ENCODE measurements at places on chromosomes 6 and 20. TPM values are rescaled to one million over a fixed set of nuclear protein-coding genes. Genes with fewer than 3 reads are reported as not detected.

PCIF1 gene
- 39.5 TPM for total RNA-seq

MCHR2 gene
- total RNA-seq: not detected

LRRC1 gene
- 2.9 TPM for total RNA-seq

CD24 gene
- 0.30 TPM for total RNA-seq

IRAK1BP1 gene
- 2.4 TPM for total RNA-seq

FLOT1 gene
- total RNA-seq: 162 TPM

DNA sequence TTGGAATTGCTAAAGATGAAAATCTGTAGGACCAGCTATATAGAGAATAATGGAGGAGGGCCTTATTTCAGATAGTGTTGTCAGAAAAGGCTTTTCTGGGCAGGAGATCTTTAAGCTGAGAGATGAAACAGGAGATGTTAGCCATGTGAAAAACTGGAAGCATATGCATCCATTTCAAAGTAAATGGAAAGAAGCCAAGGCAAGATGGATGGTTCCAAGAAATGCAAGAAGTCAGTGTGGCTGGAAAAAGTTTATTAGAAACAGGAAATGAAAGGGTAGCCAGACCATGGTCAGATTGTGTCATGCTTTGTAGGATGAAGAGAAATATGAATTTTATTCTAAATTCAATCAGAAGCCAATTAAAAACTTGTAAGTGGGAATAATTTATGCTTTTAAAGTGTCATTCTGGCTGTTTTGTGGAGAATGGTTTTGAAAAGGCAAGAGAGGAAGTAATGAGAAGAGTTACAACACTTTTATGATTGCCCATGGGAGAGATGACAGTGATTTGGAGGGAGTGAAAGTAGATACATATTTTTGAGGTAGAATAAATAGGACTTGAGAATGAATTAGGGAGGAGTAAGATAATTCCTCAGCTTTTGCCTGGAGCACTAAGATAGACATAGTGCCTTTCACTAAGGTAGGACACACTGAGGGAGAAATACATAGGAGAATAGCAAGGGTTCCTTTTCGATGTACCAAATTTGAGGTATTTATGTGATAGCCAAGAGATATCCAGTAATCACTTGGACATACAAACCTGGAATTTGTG, 620.1 kb downstream of the HTR1B start:
- no peak for DNase-seq
- no peak overlapping the region for H3K27ac ChIP-seq
- no peaks in the 10 kb centered on the region for H3K27me3 ChIP-seq
- no peaks in the 10 kb centered on the region for H3K36me3 ChIP-seq
- no peak overlapping the region for H3K4me3 ChIP-seq

DNA sequence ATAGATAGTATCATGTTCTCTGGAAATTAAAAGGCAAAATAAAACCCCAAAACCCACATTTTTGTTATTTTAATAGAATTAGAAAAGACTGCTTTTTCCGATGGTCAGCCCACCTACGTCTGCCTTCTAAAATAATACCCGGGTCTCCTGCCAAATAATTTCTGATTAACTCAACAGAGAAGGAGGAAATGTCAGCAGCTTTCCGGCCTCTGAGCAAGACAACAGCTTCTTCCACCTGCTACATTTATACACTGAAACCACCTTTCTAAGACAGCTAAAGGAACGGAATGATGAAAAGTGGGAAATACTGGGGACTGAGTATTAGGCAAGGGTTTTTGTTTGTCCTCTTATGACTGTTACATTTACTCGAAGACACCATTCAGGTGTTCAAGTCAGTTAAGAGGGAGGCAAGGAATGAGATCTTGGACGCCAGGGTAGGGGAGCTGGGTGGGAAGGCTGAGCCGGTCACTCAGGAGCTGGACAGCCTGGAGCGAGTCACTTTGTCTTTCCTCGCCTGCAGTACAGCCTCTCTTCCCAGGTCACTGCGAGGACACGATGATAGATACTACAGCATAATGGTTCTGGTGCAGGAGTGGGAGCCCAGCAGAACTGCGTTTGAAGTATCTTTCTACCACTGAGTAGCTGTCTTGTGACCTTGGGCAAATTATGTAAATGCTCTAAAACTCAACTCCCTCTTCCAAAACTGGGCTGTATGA, 96.3 kb upstream of the QKI start:
- H3K4me3 ChIP-seq: no peak overlapping the region
- no peak for DNase-seq
- no peaks in the 10 kb centered on the region for H3K36me3 ChIP-seq
- H3K27me3 ChIP-seq: peaks cover 6% of the 10 kb centered on the region

GRCh38 chr6:3800850-3801591, 48.2 kb upstream of the FAM50B start:
- H3K36me3 ChIP-seq: no peaks in the 10 kb centered on the region
- H3K4me1 ChIP-seq: no peaks in the 10 kb centered on the region
- no peaks in the 10 kb centered on the region for H3K27me3 ChIP-seq
- no peak overlapping the region for H3K27ac ChIP-seq

GRCh38 chr6:128039543-128039942, 138.7 kb upstream of the THEMIS start:
- no peaks in the 10 kb centered on the region for H3K27me3 ChIP-seq
- no peaks in the 10 kb centered on the region for H3K4me1 ChIP-seq
- no peak overlapping the region for H3K27ac ChIP-seq
- H3K4me3 ChIP-seq: no peak overlapping the region
- no peaks in the 10 kb centered on the region for H3K36me3 ChIP-seq

DNA sequence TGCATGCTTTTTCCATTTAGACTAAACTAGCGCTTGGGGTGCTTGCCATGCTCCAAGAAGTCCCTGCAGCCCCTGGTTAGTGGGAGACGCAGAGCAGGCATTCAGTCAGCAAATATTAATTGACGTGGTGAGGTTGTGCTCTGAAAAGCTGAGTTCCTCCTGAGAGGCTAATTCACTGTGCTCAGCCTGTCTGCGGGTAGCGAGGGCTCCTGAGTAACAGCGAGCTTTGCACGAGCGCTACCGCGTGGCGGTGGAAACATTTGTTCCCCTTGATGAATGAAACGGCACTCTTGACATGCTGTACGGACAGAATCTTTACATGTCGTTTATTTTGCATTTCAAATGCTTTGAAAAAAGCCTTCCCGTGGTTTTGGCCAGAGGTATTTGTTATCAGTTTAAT, 170.6 kb upstream of the AGPAT4 start:
- H3K27me3 ChIP-seq: peaks cover 3% of the 10 kb centered on the region
- peaks cover 4% of the 10 kb centered on the region for H3K4me1 ChIP-seq
- no peak overlapping the region for H3K27ac ChIP-seq
- H3K4me3 ChIP-seq: no peak overlapping the region
- H3K36me3 ChIP-seq: no peaks in the 10 kb centered on the region

GRCh38 chr20:24469116-24469893, at the start of gene SYNDIG1:
SYNDIG1 (plus strand) TSS chr20:24469629; CDS start chr20:24543098, 73,469 bp downstream.
- H3K27ac ChIP-seq: no peak within 1 kb of the TSS
- H3K27me3 ChIP-seq: peaks cover 48% of the 10 kb centered on the region
- DNase-seq: no peak
- H3K4me1 ChIP-seq: peaks cover 14% of the 10 kb centered on the region
- no peaks in the 10 kb centered on the region for H3K36me3 ChIP-seq

GRCh38 chr6:15017261-15017660, 228.6 kb upstream of the JARID2 start:
- no peak overlapping the region for H3K27ac ChIP-seq
- no peak overlapping the region for H3K4me3 ChIP-seq
- no peaks in the 10 kb centered on the region for H3K36me3 ChIP-seq
- peaks cover 12% of the 10 kb centered on the region for H3K27me3 ChIP-seq
- peak; percentile 28 for DNase-seq

DNA sequence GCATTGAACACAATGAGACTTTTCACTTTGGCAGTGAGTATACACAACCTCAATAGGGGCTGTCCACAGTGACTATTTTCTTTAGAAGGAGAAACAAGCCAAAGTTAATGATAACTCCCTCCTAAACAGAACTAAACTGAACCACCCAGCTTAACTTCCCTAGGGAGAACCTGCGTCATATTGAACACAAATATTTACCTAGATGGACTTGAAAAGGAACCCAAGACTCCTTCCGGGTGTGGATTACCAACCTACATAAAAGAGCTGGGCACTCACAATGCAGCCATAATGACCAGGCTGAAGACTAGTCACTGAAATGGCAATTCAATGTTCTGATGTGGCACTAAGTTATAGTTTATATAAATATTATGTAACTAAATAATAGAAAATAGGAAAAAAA, 160.6 kb downstream of the IBTK start:
- no peak for DNase-seq
- H3K27me3 ChIP-seq: no peaks in the 10 kb centered on the region
- no peaks in the 10 kb centered on the region for H3K36me3 ChIP-seq
- no peaks in the 10 kb centered on the region for H3K4me1 ChIP-seq
- H3K27ac ChIP-seq: no peak overlapping the region
- no peak overlapping the region for H3K4me3 ChIP-seq

- H3K27me3 ChIP-seq: peaks cover 12% of the 10 kb centered on the region
- DNase-seq: no peak
- no peak overlapping the region for H3K4me3 ChIP-seq
- no peak overlapping the region for H3K27ac ChIP-seq
- H3K4me1 ChIP-seq: peaks cover 23% of the 10 kb centered on the region
Measured at GRCh38 chr6:146911635-146912215, 292.5 kb upstream of the STXBP5 start.

DNA sequence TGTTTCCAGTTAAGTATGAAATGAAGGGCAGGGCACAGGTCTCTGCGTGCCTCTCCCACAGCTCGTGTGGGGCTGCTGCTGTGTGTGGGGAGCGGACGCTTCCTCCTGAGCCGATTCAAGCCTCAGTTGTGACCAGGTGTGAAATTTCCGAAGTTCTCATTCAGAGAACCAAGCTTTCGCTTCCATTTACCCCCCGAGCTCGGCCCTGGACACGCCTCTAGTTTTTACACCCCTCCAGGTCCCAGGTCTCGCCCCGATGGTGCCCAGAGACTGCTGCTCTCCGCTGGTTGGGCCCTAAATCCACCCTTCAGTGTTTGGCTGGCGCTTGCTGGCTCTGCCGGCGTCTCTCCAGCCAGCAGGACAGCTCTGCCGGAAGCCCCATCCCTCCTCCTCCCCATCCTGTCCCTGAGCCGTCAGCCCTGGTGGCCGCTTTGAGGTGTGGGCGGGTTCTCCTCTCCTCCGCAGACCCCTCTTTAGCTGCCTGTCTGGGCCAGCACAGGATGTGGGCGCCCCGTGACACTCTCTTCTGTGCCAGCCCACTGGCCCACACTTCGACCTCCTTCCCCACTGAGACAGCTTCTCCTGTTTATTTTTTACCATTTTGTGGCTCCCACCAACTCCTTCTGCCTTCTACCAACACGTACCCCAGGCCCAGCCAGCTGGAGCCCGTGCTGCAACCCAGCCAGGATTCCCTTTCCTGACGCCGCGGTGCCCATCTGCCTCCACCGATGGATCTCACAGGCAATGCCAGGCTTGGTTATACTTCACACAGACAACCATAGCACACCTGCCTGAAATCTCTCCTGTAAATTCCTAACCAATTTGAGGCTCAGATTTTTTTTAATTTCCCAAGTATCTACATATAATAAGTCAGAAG, 142.8 kb downstream of the DLL1 start:
- peak overlapping the region; percentile 66 for H3K27ac ChIP-seq
- H3K4me3 ChIP-seq: peak overlapping the region; percentile 52
- peak; percentile 65 for DNase-seq
- H3K27me3 ChIP-seq: peaks cover 3% of the 10 kb centered on the region
- H3K4me1 ChIP-seq: peaks cover 39% of the 10 kb centered on the region

- H3K36me3 ChIP-seq: no peaks in the 10 kb centered on the region
- H3K4me1 ChIP-seq: no peaks in the 10 kb centered on the region
- H3K27ac ChIP-seq: no peak overlapping the region
- H3K4me3 ChIP-seq: no peak overlapping the region
- peaks cover 9% of the 10 kb centered on the region for H3K27me3 ChIP-seq
- DNase-seq: no peak
Measured at GRCh38 chr20:2626853-2627541, 25.4 kb upstream of the NOP56 start.

DNA sequence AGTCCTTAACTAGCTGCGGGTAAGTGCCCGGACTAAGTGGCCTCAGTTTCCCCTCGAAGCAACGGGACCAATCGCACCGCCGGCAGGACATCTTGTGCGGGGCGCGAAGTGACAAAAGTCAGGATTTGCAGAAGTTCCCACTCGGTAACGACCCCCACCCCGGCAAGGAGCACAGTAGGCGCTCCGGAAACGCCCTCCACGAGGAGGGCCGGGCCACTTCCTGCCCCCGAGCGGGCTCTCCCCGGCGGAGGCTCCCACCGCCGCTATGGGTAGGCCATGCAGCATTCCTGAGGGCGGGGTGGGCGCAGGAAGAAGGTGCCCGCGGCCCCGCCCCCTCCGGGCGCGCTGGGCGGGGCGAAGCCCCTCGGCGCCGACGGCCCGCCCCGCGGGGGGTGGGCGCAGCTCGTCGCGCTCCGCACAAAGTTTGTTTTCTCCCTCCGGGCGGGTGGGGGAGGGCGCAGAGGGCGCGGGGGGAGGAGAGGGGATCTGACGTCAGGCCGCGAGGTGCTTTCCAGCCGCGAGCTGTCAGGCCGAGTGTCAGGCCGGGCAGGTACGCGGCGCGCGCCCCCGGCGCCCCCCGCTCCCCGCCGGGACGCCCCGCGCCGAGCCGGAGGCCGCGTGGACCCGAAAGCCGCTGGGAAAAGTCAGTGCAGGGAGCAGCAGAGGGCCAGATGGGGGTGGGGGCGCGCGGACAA, at the start of gene TGIF2:
TSS of gene TGIF2 (plus strand) at position 495 of the 695 bp plus-strand sequence. CDS start 5,178 bp downstream, outside the sequence.
- peak; percentile 90 for DNase-seq
- H3K36me3 ChIP-seq: peaks cover 14% of the 10 kb centered on the region
- peak within 1 kb of the TSS; percentile 91 for H3K4me3 ChIP-seq
- peaks cover 35% of the 10 kb centered on the region for H3K4me1 ChIP-seq
- peak within 1 kb of the TSS; percentile 93 for H3K27ac ChIP-seq

- H3K4me3 ChIP-seq: no peak overlapping the region
- no peak for DNase-seq
- no peaks in the 10 kb centered on the region for H3K4me1 ChIP-seq
- H3K27ac ChIP-seq: no peak overlapping the region
Measured at GRCh38 chr6:12404651-12405050, 114.5 kb downstream of the EDN1 start.

GRCh38 chr6:30319146-30319835, 7.4 kb upstream of the TRIM39 start:
- no peaks in the 10 kb centered on the region for H3K27me3 ChIP-seq
- H3K36me3 ChIP-seq: peaks cover 28% of the 10 kb centered on the region
- peak overlapping the region; percentile 4 for H3K27ac ChIP-seq

DNA sequence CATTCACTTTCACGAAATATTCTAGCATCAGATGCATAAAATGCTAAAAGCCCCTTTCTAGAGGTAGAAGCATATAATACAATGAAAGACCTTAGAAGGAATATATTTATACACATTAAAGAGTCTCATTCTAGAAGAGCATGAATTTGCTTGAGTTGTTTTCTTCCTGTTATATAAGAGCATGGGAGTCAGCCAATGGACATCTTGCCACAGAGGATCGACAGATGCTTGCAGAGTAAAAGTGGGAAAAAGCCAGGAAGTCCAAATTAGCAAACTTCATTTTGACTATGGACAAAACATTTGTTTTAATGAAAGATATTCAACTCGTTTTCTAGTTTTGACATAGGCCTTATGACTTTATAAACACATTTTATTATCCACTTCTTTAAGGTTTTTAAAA, 44.2 kb upstream of the RIPPLY2 start:
- no peaks in the 10 kb centered on the region for H3K4me1 ChIP-seq
- no peak for DNase-seq
- no peak overlapping the region for H3K27ac ChIP-seq
- H3K36me3 ChIP-seq: peaks cover under 1% of the 10 kb centered on the region
- no peaks in the 10 kb centered on the region for H3K27me3 ChIP-seq
- H3K4me3 ChIP-seq: no peak overlapping the region

- peaks cover 38% of the 10 kb centered on the region for H3K27me3 ChIP-seq
- peak overlapping the region; percentile 31 for H3K4me3 ChIP-seq
- no peak for DNase-seq
- peaks cover 7% of the 10 kb centered on the region for H3K36me3 ChIP-seq
- no peak overlapping the region for H3K27ac ChIP-seq
- H3K4me1 ChIP-seq: peaks cover 20% of the 10 kb centered on the region
Measured at GRCh38 chr20:29408034-29408695, 1849.3 kb upstream of the DEFB115 start.
